ENCODE measurements at places on chromosomes 16 and 17.

GRCh38 chr16:19805459-19806162, 79.0 kb downstream of the GPRC5B start:
- no peak for DNase-seq

- DNase-seq = peak; percentile 84
Observed at GRCh38 chr17:81365148-81365600, 30.1 kb upstream of the BAHCC1 start.

- no peak for DNase-seq
Observed at GRCh38 chr16:54886078-54886477, 44.6 kb upstream of the IRX5 start.

DNA sequence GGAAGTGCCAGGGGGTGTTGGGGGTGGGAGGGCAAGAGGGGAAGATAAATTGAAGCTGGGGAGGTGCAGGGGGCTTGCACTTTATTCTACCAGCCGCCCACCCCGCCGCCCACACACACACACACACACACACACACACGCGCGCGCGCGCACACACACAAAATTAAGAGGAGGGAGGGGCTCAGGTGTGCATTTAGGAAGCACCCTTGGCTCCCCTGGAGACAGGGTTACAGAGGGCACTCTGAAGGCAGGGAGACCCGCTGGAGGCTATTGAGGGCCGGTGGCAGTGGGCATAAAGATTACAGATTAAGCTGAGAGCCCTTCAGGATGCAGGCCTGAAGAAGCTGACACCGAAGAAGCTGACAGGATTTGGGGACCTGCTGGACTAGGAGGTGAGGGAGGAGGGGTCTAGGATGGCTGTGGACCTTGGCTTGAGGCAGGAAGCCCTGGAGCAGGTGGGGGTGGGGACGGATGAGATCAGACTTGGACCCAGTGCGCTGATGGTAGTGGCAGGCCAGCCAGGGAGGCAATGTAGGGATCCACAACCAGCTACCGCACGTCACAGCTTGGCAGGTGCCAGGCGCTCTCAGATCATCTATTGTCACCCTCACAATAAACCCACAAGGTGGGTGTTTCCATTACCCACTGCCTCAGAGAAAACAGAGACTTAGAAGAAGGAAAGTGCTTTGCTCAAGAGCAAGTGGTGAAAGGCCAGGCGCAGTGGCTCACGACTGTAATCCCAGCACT, 772 bp upstream of the SAMD14 start:
- DNase-seq = no peak

DNA sequence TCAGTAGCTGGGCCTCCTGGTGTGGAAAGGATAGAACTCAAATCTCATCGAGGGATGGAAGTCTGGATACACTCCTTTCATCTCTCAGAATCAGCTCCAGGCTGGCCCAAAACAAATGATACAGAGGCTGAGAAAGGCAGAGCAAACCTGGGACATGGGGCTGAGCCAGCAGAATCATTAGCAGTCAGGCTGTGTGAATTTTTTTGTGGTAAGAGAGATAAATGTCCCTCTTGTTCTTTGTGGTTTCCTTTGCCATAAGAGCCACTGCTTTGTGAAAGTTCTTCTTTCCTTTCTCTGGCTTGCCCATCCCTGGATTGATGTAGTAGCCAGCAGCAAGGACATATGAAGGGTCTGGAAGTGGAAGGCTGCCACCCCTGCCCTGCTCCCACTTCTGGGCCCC, 146.2 kb downstream of the CDH13 start:
- DNase-seq = peak; percentile 7

Data from IMR-90 (cell line).